Ammon's horn (tissue), 1 donor: ENCODE measurements at places on chromosomes 4 and X.

GRCh38 chr4:125497861-125498260, 183.1 kb downstream of the FAT4 start:
- no peak for DNase-seq

GRCh38 chr4:129344058-129344457, 248.1 kb downstream of the C4orf33 start:
- DNase-seq, result no peak

DNA sequence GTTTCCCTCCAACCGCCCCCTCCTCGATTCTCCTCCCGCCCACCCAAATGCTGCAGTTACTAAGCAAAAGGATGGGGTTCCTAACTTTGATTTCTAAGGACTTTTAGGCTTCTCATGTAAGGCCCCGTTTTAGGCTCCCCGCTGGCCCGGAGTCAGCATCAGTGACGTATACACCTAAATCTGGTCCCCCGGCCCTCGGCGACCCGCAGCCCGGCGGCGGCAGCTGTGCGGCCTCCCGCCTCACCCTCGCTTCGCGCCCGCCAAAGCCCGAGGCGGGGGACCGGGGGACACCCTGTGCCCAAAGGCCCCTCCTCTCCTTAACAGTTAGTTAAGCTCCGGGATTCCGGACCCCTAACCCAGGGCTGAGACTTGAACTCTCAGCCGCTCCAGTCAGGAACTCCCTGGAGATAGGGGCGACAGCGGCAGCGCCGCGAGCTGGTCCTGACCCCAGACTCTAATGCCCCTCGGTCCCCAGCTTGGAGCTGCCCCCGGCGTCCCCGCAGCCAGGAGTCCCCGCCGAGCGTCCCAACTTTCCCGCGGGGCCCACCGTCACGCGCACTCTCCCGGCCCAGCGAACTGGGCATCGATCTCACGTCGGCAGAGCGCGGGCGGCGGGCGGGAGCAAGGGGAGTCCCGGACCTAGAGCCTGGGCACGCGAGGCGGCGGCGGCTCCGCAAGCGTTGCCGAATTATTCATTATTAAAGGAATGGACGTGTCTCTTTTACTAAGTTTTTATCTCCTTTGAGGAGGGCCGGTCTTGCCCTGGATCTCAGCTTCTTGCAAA, 1.5 kb upstream of the NR3C2 start:
- DNase-seq, result no peak

DNA sequence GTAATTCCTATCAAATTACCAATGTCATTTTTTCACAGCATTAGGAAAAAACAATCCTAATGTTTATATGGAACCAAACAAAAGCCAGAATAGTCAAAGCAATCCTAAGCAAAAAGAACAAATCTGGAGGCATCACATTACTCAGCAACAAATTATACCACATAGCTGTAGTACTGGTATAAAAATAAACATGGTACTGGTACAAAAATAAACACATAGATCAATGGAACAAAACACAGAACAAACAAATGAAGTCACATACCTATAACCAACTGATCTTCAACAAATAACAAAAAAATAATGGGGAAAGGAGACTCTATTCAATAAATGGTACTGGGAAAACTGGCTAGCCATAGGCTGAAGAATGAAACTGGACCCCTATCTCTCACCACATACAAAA, 37.4 kb downstream of the PPA2 start:
- no peak for DNase-seq

DNA sequence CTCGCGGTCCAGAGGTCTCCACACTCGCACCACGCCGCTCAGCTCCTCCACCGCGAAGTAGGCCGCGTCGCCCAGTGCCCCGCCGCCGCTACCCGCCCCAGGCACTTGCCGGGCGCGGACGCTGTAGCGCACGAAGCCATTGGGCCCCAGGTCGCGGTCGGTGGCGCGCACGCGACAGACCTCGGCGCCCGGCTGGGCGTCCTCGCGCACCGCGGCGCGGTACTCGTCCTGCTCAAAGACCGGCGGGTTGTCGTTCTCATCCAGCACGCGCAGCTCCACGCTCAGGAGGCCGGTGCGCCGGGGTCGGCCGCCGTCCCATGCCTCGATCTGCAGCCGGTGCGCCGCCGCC, 1.4 kb downstream of the DCHS2 start:
- no peak for DNase-seq

DNA sequence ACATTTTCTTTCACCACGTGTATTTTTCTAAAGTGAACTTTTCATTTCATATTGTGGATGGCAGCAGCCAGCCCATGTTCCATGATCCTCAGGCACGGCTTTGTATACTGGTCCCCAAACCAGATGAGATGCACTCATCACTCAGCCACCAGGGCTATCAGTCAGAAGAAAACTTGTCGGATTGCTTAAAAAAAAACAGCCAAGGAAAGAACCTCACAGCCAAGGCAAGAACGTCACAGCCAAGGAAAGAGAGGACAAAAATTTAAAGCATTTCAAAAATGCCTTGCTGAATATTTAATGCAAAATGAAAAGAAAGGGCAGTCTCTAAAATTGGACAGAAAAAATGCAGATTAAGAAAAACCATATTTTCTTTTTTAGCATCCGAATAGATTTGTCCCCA, 333.3 kb downstream of the PDGFC start:
- no peak for DNase-seq

DNA sequence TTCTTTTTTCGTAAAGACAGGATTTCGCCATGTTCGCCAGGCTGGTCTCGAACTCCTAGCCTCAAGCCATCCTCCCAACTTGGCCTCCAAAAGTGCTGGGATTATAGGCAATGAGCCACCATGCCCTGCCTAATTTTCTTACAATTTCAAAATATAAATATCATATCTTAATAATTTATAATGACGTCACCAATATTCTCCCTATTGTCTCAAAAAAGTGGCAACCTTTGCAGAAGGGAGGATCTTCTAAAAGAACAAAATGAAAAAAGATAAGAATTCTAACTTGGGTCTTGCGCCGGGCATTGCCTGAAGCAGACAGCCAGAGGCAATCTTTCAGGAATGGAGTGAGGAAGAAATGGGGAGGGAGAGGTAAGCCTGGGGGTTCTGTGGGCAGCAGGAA, 37.9 kb upstream of the WAS start:
- no peak for DNase-seq

DNA sequence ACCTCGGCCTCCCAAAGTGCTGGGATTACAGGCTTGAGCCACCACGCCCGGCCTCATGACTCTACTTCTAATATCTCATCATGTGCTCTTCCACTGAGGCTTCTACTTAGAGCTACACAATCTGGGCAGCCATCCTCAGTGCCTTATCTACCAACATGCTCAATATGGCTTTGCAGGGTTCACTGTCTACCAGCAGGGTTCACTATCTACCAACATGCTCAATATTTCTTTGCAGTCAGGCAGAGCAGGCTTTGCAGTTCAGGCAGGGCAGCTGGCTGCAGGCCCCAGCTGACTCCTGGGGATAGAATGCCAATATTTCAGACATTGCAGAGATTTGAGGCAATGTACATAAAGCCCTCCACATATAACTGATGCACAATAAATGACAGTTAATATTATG, 47.5 kb downstream of the PKD2 start:
- DNase-seq, result peak; percentile 32

GRCh38 chrX:16851421-16851820, 18.7 kb downstream of the RBBP7 start:
- DNase-seq, result no peak

DNA sequence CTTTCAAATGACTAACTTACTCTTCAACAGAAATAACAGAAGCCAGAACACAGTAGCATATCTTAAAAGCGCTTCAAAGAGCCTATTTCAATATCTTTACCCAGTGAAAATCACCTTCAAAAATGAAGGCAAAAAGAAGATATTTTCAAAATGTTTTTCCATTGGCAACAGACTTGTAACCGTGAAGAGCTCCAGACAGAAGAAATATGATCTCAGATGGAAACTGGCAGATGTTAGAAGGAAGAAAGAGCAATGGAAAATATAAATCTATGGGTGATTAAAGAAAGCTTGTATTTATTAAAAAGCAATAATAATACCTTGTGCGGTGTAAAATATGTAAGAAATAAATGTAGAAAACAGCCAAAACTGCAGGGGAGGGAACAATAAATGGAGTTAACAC, 35.7 kb downstream of the PRKG2 start:
- no peak for DNase-seq

GRCh38 chr4:107885865-107886264, 45.5 kb upstream of the CYP2U1 start:
- no peak for DNase-seq

DNA sequence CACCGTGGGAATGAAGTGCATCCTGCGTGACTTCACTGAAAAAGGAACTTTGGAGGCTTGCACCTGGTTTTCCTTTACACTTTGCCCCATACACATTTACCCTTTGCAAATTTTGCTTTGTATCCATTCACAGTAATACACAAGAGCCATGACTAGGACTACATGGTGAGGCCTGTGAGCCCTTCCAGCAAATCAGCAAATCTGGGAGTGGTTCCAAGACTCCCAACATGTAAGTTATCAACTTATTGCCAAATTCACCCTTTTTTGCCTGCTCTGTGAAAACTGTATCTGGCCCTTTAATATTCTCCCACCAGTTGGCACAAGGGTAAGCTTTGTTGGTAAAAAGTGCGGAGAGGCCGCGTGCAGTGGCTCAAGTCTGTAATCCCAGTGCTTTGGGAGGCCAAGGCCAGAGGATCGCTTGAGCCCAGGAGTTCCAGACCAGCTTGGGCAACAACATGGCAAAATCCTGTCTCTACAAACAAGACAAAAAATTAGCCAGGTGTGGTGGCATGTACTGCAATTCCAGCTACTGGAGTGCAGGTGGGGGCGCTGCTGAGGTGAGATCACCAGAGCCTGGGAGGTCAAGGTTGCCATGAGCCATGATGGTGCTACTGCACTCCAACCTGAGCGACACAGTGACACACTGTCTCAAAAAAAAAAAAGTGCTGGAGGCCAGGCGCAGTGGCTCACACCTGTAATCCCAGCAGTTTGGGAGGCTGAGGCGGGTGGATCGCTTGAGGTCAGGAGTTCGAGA, 5.0 kb downstream of the PRMT9 start:
- no peak for DNase-seq

- no peak for DNase-seq
These were observed 86.7 kb downstream of the PSAPL1 start for GRCh38 chr4:7347981-7348380.

GRCh38 chr4:10092481-10093270, 23.9 kb downstream of the WDR1 start:
- DNase-seq, result no peak

- no peak for DNase-seq
These were observed 3.1 kb upstream of the OCIAD2 start for GRCh38 chr4:48909697-48910096.

- DNase-seq, result no peak
These were observed 14.2 kb upstream of the TIMM8A start for GRCh38 chrX:101362757-101363156.

DNA sequence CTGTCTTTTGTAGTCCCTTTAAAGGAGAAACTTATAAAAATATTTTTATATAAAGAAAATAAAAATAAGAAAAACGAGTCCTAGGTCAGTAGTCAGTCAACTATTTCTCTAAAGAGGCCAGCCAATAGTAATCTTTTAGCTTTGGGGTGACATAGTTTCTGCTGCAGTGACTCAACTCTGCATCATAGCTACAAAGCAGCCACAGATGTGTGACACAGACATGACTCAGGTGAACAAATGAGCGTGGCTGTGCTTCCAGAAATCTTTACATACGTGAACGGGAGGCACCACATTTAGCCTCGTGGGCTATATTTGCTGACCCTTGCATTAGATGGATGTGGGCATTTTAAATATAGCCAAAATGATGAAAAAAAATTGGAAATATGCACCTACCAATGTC, 1862.5 kb upstream of the TENM3 start:
- DNase-seq, result no peak

DNA sequence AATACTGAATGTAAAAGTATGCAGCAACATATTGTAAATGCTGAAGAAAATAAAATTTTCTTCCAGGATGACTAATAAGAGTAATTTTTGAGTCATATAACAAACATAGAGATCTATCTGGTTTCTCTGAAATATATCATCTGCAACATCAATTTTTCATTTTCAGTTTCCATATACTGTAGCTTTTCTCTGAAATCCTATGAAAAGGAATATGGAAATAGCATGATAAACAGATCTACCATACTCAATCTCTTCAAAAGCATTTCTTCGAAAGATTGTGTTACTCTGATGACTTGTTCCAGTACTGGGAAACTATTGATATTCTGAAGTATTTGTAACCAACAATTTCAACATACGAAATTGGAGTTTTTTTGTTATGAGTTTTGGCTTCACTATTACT, 1156.7 kb downstream of the FAM133A start:
- no peak for DNase-seq

DNA sequence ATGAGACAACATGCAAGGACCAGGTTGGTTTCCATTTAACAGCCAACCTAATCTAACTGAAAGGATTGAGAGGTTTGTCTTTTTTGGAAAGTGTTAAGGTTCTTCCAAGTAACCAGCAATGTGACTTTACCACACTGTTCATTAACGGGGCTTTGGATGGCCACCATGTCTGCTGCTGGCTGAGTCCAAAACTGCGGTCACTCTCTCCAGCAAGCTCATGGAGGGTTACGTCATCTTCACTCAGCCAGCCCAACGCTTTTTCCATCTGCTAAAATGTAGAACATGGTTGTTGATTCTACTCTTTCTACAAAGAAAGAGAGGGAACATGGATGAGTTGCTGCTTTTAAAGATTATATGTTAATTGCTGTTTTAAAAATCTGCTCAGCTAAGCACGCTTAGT, 11.0 kb downstream of the PKD2 start:
- DNase-seq, result peak; percentile 47

- DNase-seq, result no peak
These were observed 114.7 kb downstream of the PDLIM5 start for GRCh38 chr4:94566420-94566819.

GRCh38 chr4:75069493-75070074, 136.7 kb downstream of the PARM1 start:
- DNase-seq, result no peak

- peak; percentile 7 for DNase-seq
These were observed 27.0 kb downstream of the MAGEE1 start for GRCh38 chrX:76454456-76454927.

- no peak for DNase-seq
These were observed 946.6 kb downstream of the STIM2 start for GRCh38 chr4:27807207-27807606.

DNA sequence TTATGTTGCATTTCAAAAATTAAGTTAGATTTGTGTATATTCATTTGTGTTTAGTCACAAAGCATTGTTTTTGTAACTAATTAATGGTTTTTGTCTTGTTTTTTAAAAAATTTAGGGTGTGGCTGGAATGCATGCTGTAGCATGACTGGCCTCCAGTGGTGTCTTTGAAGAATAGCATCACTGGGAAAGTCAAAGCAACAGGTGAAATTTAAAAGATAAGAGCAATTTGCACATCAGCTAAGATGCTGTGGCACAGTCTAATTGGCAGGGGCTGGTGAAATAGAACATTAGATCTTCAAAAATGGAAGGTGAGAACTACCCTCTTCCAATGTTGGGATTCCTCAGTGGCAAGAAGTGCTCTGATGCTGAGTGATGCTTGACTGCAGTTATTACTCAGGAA, 45.3 kb downstream of the ANK2 start:
- peak; percentile 54 for DNase-seq

GRCh38 chr4:55004831-55005230, 120.6 kb downstream of the KDR start:
- no peak for DNase-seq

- DNase-seq, result peak; percentile 48
These were observed 9.7 kb upstream of the SYP start for GRCh38 chrX:49209434-49210251.

- peak; percentile 78 for DNase-seq
These were observed 85.5 kb downstream of the CT47B1 start for GRCh38 chrX:120790118-120790517.

GRCh38 chrX:2479420-2479780, 21.4 kb downstream of the DHRSX start:
- no peak for DNase-seq

GRCh38 chr4:508675-509638, 9.9 kb downstream of the PIGG start:
- DNase-seq, result no peak
